ENCODE measurements at places on chromosomes 3 and 15.

DNA sequence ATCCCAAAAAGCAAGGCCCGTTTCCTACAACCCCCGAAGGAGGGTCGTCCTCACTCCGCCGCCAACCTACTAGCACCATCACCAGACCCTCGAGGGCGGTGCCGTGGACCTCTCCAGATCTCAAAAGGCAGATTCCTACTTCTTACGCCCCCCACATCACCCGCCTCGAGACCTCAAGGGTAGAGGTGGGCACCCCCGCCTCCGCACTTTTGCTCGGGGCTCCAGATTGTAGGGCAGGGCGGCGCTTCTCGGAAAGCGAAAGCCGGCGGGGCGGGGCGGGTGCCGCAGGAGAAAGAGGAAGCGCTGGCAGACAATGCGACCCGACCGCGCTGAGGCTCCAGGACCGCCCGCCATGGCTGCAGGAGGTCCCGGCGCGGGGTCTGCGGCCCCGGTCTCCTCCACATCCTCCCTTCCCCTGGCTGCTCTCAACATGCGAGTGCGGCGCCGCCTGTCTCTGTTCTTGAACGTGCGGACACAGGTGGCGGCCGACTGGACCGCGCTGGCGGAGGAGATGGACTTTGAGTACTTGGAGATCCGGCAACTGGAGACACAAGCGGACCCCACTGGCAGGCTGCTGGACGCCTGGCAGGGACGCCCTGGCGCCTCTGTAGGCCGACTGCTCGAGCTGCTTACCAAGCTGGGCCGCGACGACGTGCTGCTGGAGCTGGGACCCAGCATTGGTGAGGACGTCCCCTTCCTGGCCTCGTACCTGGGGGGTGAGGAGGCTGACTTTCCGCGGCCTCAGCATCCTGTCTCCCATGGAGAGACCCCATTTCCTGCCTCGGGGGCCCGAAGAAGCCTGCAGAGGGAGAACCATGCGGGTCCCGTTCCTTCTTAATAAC lies at the start of gene MYD88:
Gene MYD88 (plus strand): TSS at position 313 of the 842 bp plus-strand sequence. CDS start 40 bp downstream, at position 353.
- peak; percentile 86 for DNase-seq

DNA sequence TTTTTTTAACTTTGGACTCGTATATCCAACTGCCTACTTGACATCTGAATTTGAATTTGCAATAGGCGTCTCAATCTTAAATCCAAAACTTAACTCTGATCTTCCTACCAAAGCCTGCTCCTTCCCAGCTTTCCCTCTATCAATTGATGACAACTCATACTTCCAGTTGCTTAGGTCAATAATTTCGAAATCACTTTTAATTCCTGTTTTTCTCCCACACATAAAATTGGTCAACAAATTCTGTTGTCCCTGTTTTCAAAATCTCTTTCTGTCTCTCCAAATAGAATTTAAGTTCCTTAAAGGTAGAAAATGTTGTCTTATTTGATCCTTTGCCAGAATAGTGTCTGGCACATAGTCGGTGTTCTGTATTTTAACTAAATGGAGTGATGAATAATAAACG lies 332.4 kb downstream of the SATB1 start:
- no peak for DNase-seq

GRCh38 chr3:170079536-170080165 lies 41.9 kb downstream of the GPR160 start:
- no peak for DNase-seq

DNA sequence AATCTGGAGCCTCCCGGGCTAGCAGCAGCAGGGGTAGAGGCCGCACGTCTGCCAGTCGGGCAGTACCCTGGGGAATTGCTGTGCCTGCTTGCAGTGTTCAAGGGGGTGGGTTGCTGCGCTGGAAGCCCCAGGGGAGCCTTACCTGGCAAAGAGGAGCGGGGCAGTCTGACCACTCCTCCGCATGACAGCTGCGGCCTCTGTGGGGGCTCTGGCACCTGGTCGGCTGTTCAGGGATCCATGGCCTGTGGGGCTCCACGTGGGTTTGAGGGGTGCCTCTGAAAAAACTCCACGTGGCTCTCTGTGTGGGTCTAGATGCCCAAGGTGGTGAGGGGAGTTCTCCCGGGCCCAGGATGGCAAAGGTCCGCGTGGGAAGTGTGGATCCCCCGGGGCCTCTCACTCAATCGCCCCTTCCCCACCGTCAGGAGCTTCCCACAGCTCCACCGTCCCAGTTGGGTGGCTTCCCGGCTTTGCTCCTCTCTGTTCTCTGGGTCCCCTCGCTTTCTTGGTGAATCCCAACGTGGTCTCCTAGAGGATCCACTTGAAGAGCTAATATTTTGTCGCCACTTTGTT lies 184.5 kb downstream of the EFHB start:
- DNase-seq: no peak

DNA sequence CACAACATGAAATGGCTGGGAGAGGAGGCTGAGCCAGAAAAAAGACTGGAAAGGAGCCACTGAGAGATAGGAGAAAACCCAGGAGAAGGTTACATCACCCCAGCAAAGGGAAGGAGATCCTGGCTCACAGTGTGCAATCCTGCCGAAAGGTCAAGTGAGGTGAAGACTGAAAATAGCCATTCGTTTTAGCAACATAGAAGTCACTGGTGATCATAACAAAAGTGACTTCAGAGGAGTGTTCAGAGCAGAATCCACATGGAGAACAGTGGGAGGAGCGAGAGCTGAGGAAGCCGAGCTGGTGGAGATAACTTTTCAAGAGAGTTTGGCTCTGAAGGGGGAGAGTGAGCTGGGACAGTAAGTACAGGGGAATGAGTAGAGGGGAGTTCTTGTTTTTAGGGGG lies 5.4 kb upstream of the HEG1 start:
- no peak for DNase-seq

- DNase-seq: no peak
Observed at GRCh38 chr3:188417766-188418165, 263.8 kb downstream of the LPP start.

DNA sequence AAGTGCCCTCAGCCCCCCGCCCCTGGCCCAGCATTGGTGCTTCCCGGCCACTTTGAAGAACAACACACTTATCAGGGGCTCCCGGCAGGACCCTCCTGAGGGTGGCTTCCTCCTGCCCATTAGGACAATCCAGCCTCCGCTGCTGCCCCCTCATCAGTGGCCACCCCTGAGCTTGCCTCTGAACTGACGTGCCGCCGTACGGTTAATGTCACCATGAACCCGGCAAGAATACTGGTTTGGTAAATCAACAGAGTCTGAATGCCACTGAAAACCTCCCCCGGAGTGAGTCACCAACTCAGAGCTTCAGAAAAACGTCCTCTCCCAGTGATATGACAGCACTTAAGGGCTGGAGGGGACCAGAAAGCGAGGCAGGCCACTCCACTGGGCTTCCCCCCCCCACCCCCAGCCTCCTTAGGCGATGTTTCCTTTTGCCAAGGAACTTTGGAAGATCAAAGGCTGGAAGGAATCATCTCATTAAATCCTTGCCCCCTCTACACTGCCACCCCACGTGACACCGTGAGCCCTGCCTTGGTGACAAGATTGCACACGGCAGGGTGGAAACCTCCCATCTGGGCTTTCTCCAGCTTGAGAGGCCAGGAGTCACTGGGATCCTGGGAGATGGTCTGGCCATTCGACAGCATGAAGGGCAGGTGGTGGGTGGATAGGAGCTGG lies 142.1 kb downstream of the NUP210 start:
- DNase-seq: no peak

- DNase-seq: peak; percentile 38
Observed at GRCh38 chr3:129001806-129002572, 885 bp downstream of the EFCC1 start.

DNA sequence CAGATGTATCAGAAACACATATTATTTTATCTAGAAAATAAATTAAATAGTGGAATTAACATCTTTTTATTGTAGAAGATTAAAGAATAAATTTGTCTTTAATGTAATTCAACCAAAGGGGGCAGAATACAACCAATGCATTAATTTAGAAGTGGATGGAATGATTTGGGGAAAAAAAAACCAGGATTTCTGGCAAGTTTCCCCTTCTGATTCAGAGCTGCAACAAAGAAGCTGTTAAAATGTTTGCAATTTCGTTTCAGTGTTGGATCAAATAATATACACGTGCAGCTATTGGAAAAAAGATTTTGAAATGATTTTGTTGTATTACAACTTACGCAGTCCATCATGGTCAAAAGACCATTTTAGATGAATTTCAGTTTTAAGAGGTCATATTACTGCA lies 71.6 kb upstream of the ZNF280D start:
- no peak for DNase-seq

GRCh38 chr15:100256970-100257650 lies 84.7 kb downstream of the ADAMTS17 start:
- DNase-seq: no peak

DNA sequence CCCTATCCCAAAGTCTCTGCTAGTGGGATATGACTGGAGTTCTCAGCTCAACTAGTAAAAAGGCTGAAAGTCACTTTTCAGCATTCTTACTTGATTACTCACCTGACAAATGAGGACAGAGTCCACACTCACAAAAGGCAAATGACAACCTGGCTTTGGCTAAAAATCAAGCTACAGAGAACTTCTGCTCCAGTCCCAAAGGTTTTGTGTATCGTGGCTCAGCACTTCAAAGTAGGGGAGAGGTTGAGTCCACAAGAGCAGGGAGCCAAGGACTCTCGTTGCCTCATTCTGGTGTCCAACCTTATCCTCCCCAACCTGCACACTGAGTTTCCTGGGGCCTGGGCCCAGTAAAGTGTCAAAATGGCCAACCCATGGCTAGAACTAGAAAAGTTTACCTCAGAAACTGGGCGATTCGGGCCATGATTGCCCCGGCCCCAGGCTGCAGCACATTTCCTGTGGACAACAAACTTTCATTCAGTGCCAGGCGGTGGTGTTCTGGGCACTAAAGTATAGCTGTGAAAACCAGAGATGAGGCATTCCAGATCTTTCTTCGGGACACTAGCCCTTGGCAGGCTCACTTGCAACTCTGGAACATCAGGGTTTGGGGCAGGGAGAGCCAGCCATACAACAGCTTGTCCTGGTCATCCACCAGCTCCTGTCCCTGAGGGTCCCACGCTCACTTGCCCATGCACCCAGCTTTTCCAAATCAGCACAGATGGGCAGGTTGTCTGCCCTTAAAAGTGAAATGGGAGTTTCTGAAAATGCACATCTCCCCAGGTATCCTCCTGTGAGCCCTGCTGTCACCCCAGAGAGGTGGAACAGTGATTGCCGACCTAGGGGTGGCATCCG lies 3.1 kb downstream of the ACAA1 start:
- DNase-seq: no peak

DNA sequence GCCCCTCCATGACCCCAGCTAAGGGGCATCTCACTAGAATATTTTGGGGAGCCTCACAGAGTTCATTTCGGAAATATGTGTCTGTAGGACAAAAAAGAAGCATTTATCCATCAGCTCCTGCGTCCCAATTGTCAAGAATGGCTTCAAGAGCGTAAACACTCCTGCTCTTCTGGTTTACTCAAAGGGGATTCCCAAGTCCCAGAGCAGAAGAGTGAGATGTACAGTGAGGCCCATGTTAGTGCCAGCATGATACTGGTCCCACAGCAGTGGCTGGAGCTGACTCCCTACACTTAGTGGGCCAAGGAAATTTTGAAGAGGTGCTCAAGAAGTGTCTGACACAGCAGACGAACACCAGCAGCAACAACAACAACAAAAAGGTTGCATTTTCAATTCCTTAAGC lies 34.9 kb upstream of the ARL8B start:
- no peak for DNase-seq

DNA sequence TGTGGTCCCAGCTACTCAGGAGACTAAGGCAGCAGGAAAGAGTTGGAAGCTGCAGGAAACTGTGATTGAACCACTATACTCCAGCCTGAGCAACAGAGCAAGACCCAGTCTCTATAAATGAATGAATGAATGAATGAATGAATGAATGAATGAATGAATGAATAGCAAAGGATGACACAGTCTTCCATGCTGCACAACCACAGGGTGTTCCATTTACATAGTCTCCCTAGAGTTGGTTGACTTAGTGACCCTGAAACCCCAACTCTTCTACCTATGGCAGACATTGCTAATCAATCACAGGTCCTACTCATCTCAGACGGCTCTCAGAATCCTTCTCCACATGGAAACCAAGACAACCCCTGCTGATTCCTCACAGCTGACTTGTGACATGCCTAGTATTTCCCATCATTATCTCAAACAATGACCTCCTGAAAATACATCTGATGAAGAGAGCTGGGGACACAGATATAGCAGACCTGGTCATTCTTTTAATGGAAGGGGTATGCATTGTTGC lies 2.1 kb downstream of the IQCF5 start:
- no peak for DNase-seq

DNA sequence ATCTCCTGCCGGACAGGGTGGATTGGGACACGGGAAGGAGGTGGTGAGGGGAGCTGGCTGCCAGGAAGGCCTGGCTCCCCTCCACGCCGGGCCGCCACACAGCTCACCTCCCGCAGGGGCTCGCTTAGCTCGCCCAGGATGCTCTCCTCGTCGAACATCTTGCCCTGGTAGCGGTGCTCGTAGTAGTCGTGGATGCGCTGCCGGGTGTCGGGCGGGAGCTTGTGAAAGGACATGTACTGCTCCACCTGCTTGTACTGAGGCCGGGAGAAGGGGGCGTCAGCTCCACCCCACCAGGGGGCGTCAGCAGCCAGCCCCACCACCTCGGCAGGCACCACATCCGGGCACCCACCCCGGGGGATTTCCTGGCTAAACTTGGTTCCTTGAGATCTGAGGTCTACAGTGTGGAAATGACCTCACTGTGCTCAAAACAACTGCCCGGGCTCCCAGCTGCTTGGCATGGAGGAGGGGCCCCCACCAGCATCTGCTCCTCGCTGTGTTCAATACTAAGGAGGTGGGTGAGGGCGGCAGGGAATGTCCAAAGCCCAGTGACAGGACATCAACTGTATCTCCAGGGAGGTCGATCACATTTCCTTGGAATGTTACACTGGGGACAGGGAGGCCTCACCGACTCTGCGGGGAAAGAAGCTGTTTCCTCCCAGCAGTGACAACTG lies 43.4 kb downstream of the HCN4 start:
- no peak for DNase-seq

DNA sequence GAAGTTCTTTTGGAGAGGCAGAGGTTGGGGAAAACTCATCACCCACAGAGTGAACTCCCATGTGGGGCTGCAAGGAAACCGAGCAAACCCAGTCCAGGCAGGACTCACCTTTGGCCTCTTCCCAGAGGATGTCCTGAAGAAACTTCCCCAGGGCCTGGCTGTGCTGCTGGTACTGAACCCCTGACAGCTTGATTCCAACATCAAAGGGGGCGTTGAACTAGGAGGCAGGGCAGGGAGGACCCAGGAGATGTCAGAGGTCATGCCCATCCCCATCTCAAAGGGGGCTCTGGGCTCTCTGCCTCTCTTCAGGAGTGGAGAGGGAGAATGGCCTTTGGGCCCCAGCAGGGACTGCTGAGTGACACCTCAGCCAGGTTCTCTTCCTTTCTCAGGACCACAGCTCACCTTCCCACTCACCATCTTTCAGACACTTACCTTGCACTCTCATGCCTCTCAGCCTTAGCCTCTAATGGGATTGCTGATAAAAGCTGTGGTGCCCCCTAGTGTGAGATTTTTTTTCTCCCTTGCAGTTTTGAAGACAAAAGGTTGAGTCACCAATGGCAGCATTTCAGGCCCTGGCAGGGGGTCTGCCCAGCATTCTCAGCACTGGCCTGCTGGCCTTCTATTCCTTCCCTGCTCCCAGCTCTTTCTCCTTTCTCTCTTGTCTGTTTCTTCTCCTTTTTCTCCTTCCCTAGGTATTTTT lies 6.0 kb downstream of the GHRL start:
- DNase-seq: no peak

All from stimulated activated CD4-positive, alpha-beta T cell treated with anti-CD3 and anti-CD28 coated beads, Interleukin-4, amount 100 ng/mL, for 1 hour (primary cell).